Activated CD4-positive, CD25-positive, alpha-beta regulatory T cell treated with anti-CD3 and anti-CD28 coated beads, Interleukin-2, amount 50 U/mL, for 16 hours (primary cell): ENCODE measurements at places on chromosomes 1 and 21.
A peak's percentile ranks its signal among the peaks of the same experiment; 100 is the strongest.

GRCh38 chr1:156421062-156421938 lies 52.3 kb downstream of the RHBG start:
- DNase-seq, result peak; percentile 28

GRCh38 chr1:59225594-59226316 lies 71.1 kb upstream of the FGGY start:
- DNase-seq, result no peak

- DNase-seq, result no peak
These were observed 2.3 kb downstream of the TMEM61 start for GRCh38 chr1:54982739-54983138.

GRCh38 chr21:31403596-31404333 lies 59.7 kb upstream of the TIAM1 start:
- no peak for DNase-seq

GRCh38 chr1:24275510-24275909 lies 43.6 kb upstream of the GRHL3 start:
- DNase-seq, result no peak

GRCh38 chr1:50968821-50969610 lies 1.0 kb upstream of the CDKN2C start:
- DNase-seq, result no peak

- DNase-seq, result no peak
These were observed 313.3 kb upstream of the VAMP3 start for GRCh38 chr1:7457811-7458210.

DNA sequence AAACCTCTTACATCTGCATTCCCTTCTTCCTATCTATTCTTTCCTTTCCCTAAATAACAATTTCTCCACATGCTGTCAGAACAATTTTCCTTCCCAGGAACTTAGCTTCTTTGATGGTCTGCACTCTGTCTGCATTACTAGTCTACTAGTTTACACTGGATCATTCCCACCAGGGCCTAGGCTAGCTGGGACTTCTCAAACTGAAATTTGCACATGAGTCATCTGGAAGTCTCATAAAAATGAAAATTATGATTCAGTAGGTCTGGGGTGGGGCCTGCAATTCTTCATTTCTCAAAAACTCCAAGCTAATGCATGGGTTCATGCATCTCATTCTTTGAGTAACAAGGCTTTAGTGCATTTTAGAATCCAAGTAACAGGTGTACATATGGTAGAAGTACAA lies 74.2 kb downstream of the GABPA start:
- no peak for DNase-seq

DNA sequence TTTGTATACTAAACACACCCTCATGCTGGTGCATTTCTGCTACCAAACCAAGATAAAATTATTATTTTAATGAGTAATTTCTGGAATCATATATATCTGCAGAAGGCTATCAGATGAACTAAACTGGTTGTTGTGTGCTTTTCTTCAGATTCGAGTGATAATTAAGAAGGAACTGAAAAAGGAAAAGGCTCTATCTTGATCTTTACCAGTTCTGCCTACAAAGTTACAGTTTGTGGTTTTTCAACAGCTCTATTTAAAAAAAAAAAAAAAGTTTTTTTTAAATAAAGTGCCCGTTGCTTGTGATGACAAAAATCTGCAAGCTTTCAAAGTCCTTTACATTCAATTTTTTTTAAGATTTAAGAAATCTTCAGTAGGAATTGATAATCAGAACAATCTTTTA lies 13.6 kb downstream of the DENND1B start:
- no peak for DNase-seq

GRCh38 chr21:45026066-45026745 lies 48.2 kb upstream of the ADARB1 start:
- DNase-seq, result no peak

DNA sequence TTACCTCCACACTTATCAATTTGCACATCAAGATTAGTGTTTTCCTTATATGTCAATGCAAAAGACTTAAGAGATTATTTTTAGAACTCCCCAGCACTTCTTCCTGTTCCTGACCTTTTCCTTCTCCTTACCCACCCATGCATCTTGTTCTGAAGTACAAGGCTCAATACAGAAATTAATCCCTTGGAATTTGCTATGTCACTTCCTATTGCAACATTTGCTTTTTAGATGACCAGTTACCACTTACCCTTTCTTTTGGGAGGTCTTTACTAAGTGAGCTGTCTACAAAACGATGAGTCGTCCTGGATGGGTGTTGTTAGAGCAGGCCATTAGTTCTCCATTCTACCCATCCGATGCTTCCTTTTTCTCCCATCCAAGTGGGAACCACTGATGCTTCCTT lies 221.2 kb downstream of the FMN2 start:
- DNase-seq, result no peak

- DNase-seq, result no peak
These were observed 99.5 kb downstream of the PRKAB2 start for GRCh38 chr1:147072482-147073432.

DNA sequence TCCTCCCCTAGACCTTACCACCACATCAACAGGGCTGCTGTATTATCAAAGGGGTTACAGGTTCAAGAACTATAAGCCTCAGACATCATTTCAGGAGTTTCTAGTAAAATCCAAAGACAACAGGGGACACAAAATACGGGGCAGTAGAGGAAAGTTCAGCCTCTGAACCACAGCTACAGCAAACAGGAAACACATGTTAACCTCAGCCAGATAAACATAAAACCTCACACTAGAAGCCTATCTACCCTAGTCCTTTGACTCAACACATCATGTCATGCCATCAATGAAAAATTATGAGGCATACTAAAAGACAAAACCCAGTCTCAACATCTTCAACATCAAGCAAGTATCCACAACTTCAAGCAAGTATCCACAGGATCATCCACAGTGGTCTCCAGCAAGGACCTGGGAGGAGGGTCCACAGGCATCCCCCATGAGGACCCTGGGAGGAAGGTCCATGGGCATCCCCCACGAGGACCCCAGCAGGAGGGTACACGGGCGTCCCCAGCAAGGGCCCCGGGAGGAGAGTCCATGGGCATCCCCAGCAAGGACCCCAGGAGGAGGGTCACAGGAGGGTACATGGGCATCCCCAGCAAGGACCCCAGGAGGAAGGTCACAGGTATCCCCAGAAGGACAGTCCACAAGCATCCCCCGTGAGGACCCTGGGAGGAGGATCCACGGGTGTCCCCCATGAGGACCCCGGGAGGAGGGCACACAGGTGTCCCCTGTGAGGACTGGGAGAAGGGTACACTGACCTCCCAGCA lies 440.0 kb downstream of the MATN1 start:
- DNase-seq, result no peak

DNA sequence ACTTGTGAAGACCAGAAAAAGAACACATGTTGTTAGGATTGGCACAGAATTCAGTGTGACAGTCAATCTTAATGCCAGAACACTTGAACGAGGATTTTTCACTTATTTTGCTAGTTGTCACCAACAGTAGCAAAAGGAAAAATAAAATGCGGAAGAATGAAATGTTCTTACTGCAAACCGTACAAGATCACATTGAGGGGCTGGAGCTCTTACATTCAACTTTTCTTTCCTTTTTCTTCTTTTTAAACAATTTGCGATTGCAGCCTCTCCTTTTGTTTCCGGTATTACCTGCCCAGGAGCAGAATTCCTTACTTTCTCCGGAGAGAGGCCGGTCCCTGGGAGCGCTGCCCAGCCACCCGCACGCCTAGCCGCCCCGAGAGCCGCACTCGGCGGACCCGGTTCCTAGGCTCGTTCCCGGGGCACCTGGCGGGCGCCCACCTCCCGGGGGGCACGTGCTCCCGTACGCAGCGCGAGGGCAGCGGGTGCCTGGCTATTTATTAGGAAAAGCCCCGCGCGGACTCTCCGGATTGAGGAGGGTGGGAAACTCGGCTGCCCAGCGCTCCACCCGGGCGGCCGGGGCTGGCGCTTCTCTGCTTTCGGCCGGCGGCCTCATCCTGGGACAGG lies 1.2 kb upstream of the CAMTA1 start:
- DNase-seq, result no peak

DNA sequence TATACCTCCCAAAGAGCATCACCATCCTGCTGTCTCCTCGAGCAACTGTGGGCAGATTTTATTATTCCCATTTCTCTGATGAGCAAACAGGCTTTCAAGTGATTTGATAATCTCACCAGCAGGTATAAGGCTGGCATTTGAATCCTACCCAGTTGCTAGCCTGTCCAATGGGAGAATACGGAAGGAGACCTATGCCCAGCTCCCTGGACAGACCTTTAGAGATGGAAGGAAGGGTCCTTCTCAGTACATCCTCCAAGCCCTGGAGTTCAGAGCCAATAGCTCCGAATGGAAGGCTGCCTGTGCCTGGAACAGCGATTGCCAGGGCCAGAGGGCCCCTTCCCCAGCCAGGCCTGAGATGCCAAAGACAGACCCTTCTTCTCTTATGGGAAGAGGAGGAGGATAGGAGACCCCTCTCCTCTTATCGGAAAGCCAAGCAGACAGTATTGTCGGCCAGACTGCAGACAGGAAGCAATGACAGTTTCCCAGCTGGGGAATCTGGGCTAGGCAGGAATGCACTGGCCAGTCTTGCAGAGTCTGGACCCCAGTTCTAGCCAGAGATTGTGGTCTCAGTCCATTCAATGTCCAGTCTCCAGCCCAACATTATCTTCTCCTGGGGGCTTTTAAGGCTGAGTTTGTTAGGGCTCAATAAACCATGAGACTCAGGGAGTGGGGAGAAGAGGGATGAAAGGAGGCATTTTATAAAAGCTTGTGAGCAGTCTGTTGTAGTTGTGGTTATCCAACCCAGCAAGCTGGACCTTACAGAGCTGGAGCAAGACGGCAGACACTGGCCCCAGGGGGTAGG lies 2.0 kb downstream of the IFFO2 start:
- no peak for DNase-seq

GRCh38 chr1:26541431-26541815 lies 11.9 kb downstream of the RPS6KA1 start:
- no peak for DNase-seq

GRCh38 chr21:14542638-14543037 lies 3.5 kb downstream of the SAMSN1 start:
- DNase-seq, result no peak

DNA sequence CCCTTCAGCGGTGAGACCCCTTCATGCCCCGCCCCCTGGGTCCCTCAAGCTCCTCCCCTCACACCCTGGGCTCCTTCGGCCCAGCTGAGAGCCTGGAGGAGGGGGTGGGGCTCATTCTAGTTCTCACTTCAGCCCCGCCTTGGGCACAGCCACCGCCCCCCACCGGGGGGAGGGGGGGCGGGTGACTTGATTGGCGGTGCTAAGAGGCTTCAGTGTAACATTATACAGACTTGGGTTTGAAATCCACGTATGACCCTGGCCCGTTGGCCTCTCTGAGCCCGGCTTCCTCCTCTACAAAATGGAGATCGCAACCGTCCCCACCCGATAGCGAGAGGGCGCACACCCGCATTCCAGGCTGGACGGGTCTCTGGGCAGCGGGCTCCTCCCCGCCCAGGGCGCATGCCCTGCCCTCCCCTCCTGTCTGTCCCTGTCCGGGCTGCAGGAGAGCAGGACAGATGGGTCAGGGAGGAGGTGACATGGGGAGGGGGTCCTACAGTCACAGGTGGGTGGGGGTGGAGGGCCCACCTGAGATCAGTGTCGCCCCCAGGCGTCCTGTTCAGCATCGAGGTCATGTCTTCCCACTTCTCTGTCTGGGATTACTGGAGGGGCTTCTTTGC lies 5.1 kb downstream of the CLCNKB start:
- DNase-seq, result no peak

DNA sequence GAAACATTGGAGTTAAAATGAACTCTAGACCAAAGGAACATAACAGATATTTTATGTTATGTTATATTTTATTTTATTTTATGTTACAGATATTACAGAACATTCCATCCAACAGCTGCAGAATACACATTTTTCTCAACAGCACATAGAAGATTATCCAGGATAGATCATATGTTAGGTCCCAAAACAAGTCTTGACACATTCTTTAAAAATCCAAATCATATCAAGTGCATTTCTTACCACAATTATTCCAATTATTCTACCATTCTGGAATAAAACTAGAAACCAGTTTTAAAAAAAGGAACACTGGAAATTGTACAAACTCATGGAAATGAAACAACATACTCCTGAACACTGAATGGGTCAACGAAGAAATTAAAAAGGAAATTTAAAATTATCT lies 30.9 kb upstream of the PIGK start:
- no peak for DNase-seq

DNA sequence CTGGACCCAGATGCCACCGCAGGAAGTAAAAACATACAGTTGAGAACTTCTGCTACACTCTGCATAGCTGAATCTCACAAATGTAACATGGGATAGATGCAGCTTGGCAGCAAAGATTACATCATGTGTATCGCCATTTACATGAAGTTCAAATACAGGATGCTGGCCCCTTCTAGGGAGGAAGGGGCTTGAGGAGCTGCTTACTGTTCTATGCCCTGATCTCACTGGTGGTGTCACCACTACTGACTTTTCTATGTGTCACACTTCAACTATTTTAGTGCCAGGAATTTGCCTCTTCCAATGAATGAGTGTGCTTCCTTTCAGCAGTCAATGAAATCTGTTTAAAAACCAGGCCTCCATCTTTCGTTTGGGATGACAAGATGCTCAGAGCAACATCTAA lies 31.1 kb downstream of the MRAP start:
- no peak for DNase-seq
